GM12865 (cell line): ENCODE measurements at places on chromosomes 16 and 17.

GRCh38 chr16:1427473-1428461 lies 3.1 kb upstream of the PERCC1 start:
- no peak for DNase-seq

- no peak for DNase-seq
Observed at GRCh38 chr16:66489385-66489784, 60.5 kb downstream of the TK2 start.

GRCh38 chr17:64084940-64085649 lies 44.8 kb downstream of the ERN1 start:
- no peak for DNase-seq

GRCh38 chr17:47800686-47801085 lies 20.9 kb downstream of the OSBPL7 start:
- DNase-seq, result no peak

DNA sequence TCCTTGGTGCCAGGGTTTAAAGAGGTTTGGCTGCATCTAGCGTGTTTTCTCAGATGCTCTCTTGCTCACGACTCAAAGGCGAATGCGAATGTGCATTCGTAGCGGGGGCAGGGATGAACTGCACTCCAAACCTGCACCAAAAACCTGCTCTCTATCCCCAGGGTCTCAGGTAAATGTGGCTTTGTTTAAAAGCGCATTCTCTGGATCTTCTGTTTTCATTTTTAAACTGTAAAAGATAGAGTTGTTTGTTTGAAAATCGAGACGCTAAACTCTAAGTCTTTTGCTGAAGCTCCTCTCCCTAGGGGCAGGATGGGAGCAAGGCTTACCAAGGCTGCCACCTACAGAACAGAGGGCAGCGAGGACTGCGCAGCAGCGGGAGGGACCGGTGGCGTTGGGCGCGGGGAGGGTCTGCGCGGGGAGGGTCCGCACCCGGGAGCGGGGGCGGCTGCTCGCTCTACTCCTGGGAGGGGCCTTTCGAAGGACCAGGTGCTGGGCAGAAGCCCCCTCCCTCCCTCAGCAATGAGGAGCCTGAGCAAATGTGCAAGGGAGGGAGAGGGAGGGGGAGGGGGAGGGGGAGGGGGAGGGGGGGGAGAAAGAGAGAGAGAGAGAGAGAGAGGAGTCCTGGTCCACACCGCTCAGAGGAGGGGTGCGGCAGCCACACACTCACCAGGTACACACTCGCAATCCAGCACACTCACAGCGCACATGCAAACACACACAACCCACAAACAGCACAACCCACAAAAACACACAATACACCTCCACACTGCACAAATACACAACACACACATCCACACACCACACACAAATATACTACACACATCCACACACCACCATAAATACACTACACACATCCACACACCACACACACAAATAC lies 142.8 kb downstream of the GRIN2A start:
- peak; percentile 37 for DNase-seq

GRCh38 chr17:77449908-77450741 lies 309.4 kb downstream of the SEC14L1 start:
- peak; percentile 52 for DNase-seq

- DNase-seq, result no peak
Observed at GRCh38 chr17:27414271-27414670, 42.0 kb upstream of the KSR1 start.

- no peak for DNase-seq
Observed at GRCh38 chr17:77753691-77754245, 204.7 kb upstream of the TNRC6C start.

- no peak for DNase-seq
Observed at GRCh38 chr17:47744168-47745036, 11.4 kb downstream of the TBX21 start.

GRCh38 chr17:59349178-59349577 lies 17.7 kb downstream of the YPEL2 start:
- DNase-seq, result no peak

DNA sequence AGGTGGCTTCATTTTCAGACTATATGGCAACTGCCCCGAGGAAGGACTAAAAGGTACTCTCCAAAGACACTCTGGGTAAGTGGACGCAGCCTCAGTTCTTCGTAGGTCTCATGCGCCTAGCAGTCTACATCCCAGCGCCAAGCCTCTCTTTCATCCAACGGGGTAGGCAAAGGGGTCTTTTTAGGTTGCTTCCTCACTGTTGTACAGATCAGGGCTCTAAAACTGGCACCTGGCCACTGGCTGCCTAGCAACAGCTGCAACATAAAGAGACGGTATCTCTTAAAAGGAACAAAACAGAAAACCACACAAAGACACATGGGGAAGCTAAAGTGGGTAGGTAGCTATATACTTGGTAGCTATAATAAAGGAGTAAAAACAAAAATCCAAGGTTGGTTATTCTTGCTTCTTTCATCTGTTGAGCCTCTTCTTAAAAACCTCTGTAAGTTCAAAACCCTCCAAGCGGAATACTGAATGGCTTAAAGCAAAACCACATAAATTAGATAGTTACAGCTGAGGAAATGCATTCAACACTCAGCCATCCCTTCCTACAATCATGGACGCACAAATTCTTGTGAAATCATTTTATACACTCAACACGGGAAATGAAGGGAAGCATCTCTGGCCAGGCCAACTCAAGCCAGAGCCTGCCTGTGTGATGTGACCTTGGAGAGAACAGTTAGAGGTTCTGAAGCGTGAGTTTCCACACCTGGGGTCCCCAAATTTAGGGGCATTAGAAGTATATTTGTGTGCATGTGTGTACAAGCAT lies 22.7 kb downstream of the CYTH1 start:
- DNase-seq, result peak; percentile 78

DNA sequence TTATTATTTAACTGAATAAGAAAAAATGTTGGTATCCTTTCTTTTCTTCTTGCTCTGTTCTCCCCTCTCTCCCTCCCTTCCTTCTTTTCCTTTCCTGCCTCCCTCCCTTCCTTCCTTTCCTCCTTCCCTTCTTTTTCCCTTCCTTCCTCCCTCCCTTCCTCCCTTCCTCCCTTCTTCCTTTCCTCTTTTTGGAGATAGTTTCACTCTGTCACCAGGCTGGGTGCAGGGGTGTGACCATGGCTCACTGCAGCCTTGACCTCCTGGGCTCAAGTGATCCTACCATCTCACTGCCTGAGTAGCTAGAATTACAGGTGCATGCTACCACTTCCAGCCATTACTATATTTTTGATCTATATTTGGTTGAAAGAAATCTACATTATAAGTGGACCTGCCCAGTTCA lies 5.7 kb upstream of the RUSF1 start:
- DNase-seq, result no peak

- peak; percentile 97 for DNase-seq
Observed at GRCh38 chr17:77444984-77445759, 304.4 kb downstream of the SEC14L1 start.
